Left colon (tissue), 2 donors: ENCODE measurements at places on chromosomes 1 and 21.

DNA sequence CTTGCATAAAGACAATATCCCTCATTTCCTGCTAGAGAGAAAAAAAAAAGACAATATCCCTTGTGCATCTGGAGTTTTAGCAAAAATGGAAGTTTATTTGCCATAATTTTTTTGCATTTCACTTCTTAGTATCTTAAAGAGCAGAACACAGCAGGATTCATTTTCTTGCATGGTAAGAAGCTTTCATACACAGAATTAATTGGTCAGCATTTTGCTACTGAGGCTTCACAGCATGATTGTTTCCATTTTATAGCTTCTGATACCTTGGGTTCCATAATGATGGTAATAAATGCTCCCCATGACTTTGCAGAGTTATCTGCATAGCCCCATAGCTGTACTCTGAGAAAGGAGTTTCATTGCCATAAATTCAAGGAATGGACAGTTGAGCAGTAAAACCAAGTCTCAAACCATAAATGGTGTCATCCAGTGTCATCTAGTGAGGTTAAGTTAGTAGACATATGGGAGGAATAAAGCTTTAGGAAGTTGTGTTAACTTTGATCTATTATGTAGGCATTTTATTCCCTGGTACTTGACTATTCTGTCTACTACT lies 88.8 kb upstream of the PLD5 start:
- no peak for DNase-seq

DNA sequence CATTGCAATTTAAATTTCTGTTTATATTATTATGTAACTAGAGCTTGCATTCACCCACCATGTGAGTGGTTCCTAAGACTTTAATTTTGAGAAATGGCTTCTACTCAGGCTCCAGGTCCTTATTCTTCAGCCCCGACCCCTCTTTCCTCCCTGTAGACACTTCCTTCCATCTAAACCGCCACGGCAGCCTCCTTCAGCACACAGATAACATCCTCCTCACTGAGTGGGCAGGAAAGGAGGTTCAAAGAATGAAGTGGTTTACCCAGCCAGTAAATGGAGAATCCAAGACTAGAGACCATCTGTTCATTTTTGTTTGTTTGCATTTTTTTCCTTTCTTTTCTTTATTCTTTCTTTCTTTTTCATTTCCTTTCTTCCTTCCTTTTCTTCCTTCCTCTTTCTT lies 37.1 kb upstream of the SOD1 start:
- DNase-seq, result no peak

GRCh38 chr1:60367532-60367931 lies 294.0 kb upstream of the C1orf87 start:
- no peak for DNase-seq

DNA sequence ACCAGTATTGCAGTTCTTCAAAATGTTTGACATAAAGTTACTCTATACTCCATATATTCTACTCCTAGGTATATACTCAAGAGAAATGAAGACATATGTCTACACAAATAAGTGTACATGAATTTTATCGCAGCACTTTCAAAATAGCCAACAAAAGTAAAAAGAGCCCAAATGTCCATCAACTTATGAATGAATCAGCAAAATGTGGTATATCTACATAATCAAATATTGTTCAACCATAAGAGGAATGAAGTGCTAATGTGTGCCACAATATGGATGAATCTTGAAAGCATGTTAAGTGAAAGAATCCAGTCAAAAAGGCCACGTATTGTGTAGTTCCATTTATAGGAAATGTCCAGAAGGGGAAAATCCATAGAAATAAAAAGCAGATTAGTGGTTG lies 98.6 kb upstream of the F3 start:
- DNase-seq, result no peak
